ENCODE measurements at places on chromosomes 7 and 10.

DNA sequence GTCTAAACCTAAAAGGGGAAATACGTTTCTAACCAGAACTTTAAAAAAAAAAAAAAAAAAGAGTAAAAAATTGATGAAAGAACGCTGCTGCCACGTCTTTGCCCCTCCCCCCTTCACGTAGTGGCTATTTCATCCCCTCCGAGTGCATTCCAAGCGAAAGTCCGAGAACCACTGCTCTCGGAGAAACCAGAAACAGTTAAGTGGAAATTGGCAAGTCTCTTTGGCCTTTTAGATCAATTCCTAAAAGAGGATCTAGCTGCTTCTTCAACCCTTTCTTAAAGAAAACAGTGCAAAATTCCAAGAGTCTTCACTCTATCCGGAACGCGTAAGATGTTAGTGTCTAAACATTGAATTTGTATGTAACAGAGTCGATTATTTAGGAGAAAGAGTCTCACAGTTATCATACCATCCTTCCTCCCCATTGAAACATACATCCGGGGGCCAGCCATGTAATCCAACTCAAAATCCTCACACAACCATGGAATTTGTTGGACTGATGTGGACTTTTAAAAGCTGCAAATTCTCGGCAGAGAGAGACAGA, 1.1 kb downstream of the P4HA1 start:
- no peaks in the 10 kb centered on the region for H3K36me3 ChIP-seq
- H3K27me3 ChIP-seq = no peaks in the 10 kb centered on the region
- peak; percentile 84 for DNase-seq

GRCh38 chr10:80280071-80280800, 9.2 kb downstream of the MAT1A start:
- no peaks in the 10 kb centered on the region for H3K36me3 ChIP-seq
- no peak overlapping the region for H3K4me3 ChIP-seq

GRCh38 chr7:140084972-140085371, 22.2 kb upstream of the PARP12 start:
- no peak for DNase-seq
- H3K27ac ChIP-seq = no peak overlapping the region
- H3K27me3 ChIP-seq = no peaks in the 10 kb centered on the region
- H3K4me1 ChIP-seq = peaks cover 3% of the 10 kb centered on the region
- no peaks in the 10 kb centered on the region for H3K36me3 ChIP-seq
- H3K4me3 ChIP-seq = no peak overlapping the region

DNA sequence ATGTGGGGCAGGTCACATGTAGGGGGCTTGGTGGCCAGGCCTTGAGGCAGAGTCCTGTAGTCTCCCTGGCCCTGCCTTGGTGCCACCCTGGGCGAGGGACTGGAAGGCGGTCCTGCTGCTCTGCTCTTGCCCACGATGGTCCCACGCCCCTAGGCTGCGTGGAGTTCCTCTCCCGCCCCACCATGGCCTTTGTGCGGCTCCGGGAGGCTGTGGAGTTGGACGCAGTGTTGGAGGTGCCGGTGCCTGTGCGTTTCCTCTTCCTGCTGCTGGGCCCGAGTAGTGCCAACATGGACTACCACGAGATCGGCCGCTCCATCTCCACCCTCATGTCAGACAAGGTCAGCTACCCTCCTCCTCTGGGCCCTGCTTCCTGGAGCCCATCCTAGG, 10.0 kb downstream of the FASTK start:
- no peak overlapping the region for H3K4me3 ChIP-seq
- no peak overlapping the region for H3K27ac ChIP-seq
- no peak for DNase-seq
- H3K4me1 ChIP-seq = no peaks in the 10 kb centered on the region

DNA sequence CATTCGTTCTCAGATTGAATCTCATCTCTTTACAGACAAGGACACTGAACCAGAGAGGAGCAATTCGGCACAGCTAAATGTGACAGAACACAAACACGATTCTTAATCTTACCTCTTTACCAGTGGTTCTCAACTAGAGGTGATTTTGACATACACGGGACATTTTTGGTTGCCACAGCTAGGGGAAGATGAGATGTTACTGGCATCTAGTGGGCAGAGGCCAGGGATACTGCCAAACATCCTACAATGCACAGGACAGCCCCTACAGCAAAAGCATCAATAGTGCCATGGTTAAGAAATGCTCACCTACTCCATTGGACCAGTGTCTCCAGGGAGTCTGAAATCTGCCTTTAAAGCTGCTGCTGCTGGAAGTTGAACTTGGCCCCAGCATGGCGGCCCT, 27.3 kb downstream of the PDE1C start:
- no peaks in the 10 kb centered on the region for H3K27me3 ChIP-seq
- H3K36me3 ChIP-seq = no peaks in the 10 kb centered on the region
- H3K27ac ChIP-seq = no peak overlapping the region
- H3K4me1 ChIP-seq = no peaks in the 10 kb centered on the region
- no peak overlapping the region for H3K4me3 ChIP-seq
